NCI-H526 (cell line): ENCODE measurements at places on chromosomes 3 and 15.

- no peak for DNase-seq
Observed at GRCh38 chr15:69797615-69798014, 300.1 kb downstream of the TLE3 start.

GRCh38 chr15:83970295-83970890, 265.2 kb upstream of the GOLGA6L4 start:
- no peak for DNase-seq

DNA sequence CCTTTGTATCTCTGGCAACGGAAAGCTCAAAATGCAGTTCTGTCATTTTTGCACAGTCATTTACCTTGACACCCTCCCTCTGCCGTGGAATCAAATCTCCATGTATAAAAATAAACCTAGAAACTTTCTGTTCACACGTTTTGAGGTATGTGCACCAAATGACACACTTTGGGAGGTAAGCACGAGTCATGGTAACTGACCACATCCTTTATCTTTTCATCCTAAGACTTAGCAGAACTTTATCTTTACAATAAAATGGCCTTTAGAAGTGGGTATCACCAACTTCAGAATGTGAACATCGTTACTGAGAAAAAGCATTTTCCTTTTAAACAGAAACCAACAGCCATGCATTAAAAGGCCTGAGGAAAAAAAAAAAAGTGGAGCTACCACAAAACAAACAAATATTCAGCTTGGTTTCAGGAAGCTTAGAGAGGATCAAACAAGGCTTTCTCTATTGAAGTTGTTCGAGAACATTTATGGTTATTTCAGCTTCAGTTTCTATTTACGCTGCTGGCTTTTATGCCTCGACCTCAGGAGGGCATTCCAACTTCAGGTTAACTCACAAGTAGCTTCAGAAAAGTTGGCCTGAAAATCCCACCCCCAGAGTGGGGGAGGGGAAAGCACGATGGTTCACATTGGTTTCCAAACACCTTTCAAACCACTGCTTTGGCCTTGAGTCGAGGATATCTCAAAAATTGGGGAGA, 171.1 kb upstream of the ICE2 start:
- no peak for DNase-seq

DNA sequence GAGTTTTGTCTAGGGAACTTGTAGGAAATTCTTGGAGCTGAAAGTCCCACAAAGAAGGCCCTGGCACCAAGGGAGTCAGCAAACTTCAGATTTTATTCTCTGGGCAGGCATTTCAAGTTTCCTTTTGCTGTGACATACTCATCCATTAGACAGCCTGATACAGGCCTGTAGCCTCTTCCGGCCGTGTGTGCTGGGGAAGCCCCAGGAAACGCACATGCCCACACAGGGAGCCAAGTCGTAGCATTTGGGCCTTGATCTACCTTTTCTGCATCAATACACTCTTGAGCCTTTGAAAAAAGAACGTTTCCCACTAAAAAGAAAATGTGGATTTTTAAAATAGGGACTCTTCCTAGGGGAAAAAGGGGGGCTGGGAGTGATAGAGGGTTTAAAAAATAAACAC, 15.0 kb downstream of the TIGIT start:
- DNase-seq, result no peak

- no peak for DNase-seq
Observed at GRCh38 chr3:107590786-107591185, 68.0 kb downstream of the BBX start.
